ENCODE measurements at places on chromosomes 13 and 19.

DNA sequence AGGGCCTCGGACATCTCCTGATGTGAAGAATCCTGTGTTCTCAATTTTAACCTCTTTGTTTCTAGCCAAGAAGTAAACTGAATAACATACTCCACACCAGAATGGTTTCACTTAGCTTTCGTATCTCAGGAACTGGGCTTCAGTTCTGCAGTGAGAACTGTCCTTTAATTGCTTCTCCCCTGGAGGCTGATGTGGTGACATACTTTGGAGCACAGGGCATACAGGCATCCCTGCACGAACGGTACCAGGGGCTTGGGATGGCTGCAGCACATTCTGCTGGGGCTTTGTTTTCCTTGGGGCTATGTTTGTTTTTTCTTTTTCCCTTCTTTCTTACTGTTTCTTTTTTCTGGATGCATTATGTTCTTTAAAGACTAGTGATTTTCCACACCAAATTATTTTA is 230.5 kb downstream of the TM9SF2 start:
- DNase-seq, result no peak

- no peak for DNase-seq
These were observed 197.5 kb downstream of the NBEA start for GRCh38 chr13:35139591-35139990.

- no peak for DNase-seq
These were observed 1.8 kb downstream of the HMGB1 start for GRCh38 chr13:30463787-30464495.

- DNase-seq, result no peak
These were observed 197.0 kb downstream of the MZT1 start for GRCh38 chr13:72530471-72530870.

GRCh38 chr13:33479105-33479504 is 193.6 kb upstream of the STARD13 start:
- DNase-seq, result no peak

- no peak for DNase-seq
These were observed at the start of gene ZNF69 for GRCh38 chr19:11887611-11888531. TSS of gene ZNF69 (plus strand) at chr19:11887782. CDS start at chr19:11887924, 142 bp downstream.

GRCh38 chr13:40987606-40988280 is 31.4 kb downstream of the ELF1 start:
- DNase-seq, result no peak

- DNase-seq, result peak; percentile 40
These were observed 229.6 kb downstream of the ZIC5 start for GRCh38 chr13:99741960-99742359.

- no peak for DNase-seq
These were observed 1.6 kb downstream of the MISP3 start for GRCh38 chr19:14073925-14074838.

- DNase-seq, result no peak
These were observed 265.0 kb downstream of the RBM26 start for GRCh38 chr13:79141082-79141481.

DNA sequence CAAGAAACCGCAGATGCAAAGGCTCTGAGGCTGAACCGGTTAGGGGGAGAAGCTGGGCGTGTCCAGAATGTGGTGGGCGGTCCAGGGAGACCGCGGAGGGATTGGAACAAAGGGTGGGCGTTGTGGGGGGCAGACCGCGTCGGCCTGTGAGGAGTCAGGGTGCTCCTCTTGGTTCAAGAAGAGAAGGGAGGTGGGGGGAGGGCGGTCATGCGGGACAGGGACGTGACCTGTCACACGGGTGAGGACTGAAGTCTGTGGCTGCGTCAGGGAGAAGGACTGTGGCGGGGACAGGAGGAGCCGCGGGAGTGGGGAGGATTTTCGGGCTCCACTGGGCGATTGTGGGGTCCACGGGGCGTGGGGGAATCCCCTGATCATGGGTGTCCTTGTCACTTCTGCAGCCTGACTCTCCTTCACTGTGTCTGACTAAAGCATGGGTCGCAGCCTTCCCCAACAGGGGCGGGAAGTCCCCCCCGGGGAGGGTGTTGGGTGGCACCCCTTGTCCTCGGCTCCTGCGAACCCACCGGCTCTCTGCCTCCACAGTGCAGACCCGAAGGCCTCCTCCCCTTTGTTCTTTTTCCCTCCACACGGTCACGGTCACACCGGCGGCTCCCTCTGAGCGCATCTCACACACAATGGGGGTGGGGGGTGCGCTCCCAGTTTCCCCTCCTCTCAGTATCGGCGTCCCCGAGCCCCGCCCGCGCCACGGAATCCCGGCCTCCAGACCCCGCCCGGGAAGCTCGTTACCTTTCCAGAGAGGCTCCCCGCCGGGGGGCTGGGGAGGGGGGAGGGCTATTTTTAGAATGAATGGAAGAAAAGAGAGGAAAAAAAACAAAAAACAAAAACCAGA is 16.4 kb upstream of the KCNN1 start:
- no peak for DNase-seq

DNA sequence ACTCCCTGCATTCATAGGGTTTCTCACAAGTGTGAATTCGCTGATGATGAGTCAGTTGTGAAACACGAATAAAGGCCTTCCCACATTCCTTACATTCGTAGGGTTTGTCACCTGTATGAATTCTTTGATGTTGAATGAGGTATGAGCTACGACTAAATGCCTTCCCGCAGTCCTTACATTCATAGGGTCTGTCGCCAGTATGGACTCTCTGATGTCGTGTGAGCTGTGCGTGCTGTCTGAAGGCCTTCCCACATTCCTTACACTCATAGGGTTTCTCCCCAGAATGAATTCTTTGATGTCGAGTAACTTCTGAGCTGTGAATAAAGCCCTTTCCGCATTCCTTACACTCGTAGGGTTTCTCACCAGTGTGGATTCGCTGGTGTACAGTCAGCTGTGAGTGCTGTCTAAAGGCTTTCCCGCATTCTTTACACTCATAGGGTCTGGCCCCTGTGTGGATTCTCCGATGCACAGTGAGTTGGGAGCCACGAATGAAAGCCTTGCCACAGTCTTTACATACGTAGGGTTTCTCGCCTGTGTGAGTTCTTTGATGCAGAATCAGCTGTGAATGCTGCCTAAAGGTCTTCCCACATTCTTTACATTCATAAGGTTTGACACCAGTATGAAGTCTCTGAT is 30.5 kb upstream of the COX7A1 start:
- no peak for DNase-seq

DNA sequence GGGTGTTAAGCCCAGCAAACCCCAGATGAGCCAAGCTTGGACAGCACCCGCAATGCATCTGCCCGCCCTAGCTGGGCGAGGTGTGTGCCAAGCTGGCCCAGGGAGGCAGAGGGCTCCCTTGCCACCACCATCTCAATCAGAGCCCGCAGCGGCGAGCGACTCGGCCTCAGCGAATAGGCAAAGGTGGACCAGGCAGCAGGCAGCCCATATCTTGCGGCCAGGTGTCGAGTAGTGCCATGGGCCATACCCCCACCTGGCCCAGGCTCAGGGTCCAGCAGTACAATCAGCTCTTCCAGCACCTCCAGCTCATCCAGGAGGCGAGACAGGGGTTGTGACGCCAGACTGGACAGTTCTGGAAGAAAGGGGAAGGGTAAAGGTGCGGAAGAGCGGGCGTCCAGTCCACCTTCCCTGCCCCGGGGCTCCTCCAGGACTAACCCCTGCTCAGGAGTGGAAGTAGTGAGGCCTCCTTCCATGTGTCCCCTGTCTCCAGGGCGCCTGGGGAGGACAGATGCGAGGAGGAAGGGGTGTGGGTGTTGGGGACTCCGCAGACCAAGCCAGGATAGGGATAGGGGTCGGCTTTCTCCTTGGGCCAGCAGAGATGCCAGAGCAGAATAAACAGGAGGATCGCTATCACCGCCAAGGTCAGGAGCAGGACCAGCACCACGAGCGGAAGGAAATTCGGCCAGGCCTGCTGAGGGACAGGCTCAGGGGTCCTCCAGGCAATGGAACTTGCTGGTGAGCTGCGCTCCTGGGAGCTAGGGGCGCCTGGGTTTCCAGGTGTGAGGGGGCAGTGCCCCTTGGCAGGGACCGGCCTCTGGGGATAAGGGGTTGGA is 2.8 kb downstream of the IGFLR1 start:
- no peak for DNase-seq

DNA sequence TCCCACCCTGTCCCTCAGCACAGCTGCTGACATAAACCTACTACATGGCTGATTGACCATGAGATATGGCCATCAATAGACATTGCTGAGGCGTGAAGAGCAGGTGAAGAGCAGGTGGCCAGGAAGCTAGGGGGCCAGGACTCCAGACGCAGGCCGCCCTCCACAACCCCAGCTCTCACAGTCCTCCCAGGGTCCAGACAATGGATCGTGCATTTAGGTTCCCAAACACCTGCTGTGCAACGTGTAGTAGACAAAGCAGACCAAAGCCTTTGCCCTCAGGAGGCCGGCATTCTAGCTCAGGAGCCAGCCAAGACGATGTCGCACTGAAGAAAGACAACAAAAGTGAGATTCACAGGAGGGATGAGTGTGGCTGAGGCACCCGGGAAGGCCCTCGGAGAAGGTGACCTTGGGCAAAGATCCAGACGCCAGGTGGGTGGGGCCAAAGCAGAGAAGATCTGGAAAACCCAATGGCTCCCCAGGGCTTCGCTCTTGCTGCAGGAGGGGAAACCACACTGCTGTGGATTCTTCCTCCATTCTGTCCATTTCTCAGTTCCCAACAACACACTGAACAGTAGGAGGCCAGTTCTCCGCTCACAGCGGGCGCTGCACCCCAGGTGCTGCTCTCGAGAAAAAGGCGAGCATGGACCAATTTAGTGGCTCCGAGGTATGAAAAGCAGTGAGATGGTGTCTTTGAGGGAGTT is 1.4 kb downstream of the FFAR1 start:
- no peak for DNase-seq

DNA sequence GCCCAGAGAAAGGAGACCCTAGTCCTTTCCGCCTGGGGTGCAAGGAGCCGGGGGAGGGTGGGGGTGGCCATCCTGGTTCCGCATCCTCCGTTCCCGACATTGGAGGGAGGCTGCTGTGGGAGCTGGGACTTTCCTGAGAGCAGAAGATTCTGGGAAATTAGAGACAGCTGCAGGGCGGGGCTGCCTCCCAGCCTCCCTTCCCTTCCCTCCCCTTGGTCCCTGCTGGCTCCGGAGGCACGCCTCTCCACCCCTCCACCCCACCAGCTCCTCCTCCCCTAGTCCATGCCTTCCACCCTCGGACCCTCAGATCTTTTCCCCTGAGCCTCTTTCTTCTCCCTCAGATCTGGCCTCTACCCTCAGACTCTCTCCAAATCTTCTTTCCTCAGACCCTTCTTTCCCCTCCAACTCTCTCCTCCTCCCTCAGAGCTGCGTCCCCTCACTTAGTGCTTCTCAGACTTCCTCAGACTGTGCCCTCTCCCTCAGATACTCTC is 3.1 kb upstream of the BCL3 start:
- DNase-seq, result no peak

DNA sequence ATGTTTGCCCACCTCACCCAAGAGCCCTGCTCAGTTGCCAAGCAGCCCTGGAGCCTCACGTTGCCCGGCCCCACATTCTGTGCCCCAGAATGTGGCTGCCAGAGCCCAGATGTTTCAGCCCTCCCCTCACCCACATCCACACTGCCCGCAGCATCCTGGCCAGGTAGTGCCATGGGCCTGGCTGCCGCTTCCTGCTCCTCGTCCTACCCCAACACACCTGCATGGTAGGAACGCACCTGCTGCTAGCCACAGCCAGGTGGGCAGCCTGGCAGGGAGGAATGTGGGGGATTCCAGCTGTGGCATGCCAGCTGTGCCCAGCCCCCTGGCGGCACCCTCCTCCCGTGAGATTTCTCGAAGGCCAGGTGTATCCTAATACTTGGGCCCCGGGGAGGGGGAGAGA is 7.5 kb upstream of the NFIX start:
- no peak for DNase-seq

DNA sequence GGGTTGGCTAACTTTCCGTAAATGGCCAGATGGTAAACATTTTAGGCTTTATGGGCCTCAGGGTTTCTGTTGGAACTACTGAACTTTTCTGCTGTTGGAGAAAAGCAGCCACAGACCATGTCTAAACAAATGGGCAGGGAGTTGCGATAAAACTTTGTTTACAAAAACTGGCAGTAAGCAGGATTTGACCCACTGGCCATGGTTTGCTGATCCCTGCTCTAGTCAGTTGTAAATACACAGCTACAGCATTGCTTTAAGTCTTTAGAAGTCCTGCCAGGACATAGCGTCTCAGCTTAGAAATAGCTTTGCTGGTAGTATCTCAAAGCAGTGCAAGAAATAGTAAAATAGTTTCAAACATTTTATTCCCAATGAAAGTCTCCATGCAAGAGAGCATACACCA is 88.4 kb downstream of the NALCN start:
- DNase-seq, result no peak

GRCh38 chr13:49494645-49495044 is 1.1 kb upstream of the PHF11 start:
- DNase-seq, result no peak

DNA sequence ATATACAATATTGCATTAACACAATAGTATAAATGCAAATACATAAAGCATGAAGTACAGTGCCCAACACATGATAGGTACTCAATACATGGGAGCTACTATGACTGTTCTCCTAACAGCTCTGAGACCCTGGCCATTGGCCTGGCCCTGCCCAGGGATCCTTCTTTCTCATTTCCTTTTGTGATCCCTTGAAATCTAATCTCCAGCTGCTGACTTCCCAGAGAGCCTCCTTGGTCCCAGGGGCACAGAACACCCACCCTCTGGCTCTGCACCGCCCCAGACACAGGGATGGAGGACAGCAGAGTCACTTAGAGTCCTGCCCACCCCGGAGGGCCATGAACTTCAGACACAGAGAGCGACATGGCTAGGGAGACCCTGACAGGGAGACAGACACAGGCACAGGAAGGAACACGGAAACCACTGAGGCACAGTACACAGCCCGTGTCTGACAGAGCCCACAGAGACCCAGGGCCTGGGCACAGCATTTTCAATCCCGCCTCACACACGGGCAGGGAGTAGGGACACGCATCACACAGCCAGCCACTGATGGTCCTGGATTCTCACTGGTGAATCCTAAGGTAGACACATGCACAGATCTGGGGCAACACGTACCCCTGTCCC is 4.2 kb upstream of the SYCN start:
- no peak for DNase-seq

DNA sequence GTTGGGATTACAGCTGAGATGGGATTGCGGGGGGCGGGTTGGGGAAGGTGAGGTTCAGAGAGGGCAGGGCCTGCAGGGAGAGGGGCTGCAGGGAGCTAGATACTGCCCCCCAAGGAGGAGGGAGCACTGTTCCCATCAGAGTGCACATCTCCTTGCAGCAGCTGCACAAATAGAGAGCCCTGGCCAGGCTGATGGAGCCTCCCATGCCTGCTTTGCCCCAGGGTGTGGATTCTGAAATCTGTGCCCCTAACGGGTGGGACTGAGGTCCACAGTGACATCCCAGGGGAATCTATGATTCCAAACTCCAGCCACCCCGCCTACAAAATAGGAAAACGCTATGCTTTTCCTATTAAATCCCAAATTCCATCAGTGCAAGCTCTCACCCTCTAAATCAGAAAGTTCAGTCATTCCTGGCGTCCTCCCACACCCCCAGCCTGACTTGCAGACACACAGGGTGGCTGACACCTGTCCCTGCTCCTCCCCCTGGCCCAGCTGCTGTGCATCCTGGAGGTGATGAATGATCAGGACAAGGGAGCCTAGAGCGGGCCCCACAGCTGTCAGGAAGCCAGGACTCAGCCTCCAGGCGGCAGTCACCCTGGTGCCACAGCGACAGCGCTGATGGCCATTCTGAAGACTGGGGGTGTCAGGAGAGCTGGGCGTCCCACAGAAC is 6.3 kb upstream of the CEACAM21 start:
- DNase-seq, result no peak

Measured in NCI-H2081 treated with DMSO at 0.1 percent for 48 hours (cell line).